Camera-type eye (tissue), 1 donor: ENCODE measurements at places on chromosomes 12 and 14. TPM values are rescaled to one million over a fixed set of nuclear protein-coding genes. Genes with fewer than 3 reads are reported as not detected.

Gene SLC17A8
- total RNA-seq: 3.6 TPM

Gene KCNMB4
- total RNA-seq: 12.3 TPM

Gene VASH1
- 40.7 TPM for total RNA-seq

Gene TTC6
- total RNA-seq: 0.88 TPM

Gene KLRC2
- total RNA-seq: not detected

Gene NPFF
- total RNA-seq: not detected

Gene MEG3
- total RNA-seq: 371 TPM

Gene SLC25A47
- total RNA-seq: 0.22 TPM

Gene ADGRD1
- total RNA-seq: 17.2 TPM

Gene KLRC1
- 0.27 TPM for total RNA-seq

Gene ATN1
- 50.9 TPM for total RNA-seq

Gene KCNH5
- total RNA-seq: 8.7 TPM

Gene CISTR
- total RNA-seq: not detected

Gene DEPDC4
- 1.6 TPM for total RNA-seq

Gene KRT83
- not detected for total RNA-seq

Gene SMCO2
- total RNA-seq: 1.9 TPM

Gene ADSS1
- 17.1 TPM for total RNA-seq

Gene ALDH1L2
- 23.9 TPM for total RNA-seq

Gene ANKRD52
- total RNA-seq: 22.9 TPM

Gene GTF2H3
- 39.9 TPM for total RNA-seq

Gene SYNDIG1L
- total RNA-seq: 0.60 TPM

Gene KRT2
- total RNA-seq: not detected

Gene MANSC4
- not detected for total RNA-seq

Gene ZFHX2
- total RNA-seq: 1.6 TPM

Gene RASSF3
- 22.7 TPM for total RNA-seq

Gene CLEC2A
- total RNA-seq: 1.1 TPM

Gene IL22
- not detected for total RNA-seq

Gene GPR84
- total RNA-seq: 0.16 TPM

Gene INSM2
- 24.3 TPM for total RNA-seq

Gene DPF3
- total RNA-seq: 34.4 TPM

Gene VEZT
- 206 TPM for total RNA-seq

Gene CD63
- total RNA-seq: 307 TPM

Gene FIGNL2
- total RNA-seq: 2.2 TPM

Gene OVCH1
- total RNA-seq: 0.33 TPM

Gene SAV1
- total RNA-seq: 52.7 TPM

Gene SDSL
- 4.9 TPM for total RNA-seq

Gene TAS2R7
- total RNA-seq: not detected

Gene GPR137C
- 42.0 TPM for total RNA-seq

Gene WNT1
- not detected for total RNA-seq

Gene MSI1
- total RNA-seq: 121 TPM

Gene KRT77
- 1.2 TPM for total RNA-seq

Gene ZDHHC22
- 5.6 TPM for total RNA-seq

Gene METAP2
- 78.0 TPM for total RNA-seq

Gene RERG
- 23.4 TPM for total RNA-seq

Gene C14orf39
- 8.5 TPM for total RNA-seq

Gene PZP
- total RNA-seq: not detected

Gene TPPP2
- total RNA-seq: not detected

Gene KRR1
- total RNA-seq: 87.6 TPM

Gene ADCY4
- total RNA-seq: 13.0 TPM

Gene TAS2R19
- total RNA-seq: 42.2 TPM

Gene TAMALIN
- total RNA-seq: 7.5 TPM

Gene TMEM117
- 34.4 TPM for total RNA-seq

Gene GCN1
- total RNA-seq: 75.6 TPM
